Activated naive CD4-positive, alpha-beta T cell (primary cell): ENCODE measurements at places on chromosomes 1 and 21.

DNA sequence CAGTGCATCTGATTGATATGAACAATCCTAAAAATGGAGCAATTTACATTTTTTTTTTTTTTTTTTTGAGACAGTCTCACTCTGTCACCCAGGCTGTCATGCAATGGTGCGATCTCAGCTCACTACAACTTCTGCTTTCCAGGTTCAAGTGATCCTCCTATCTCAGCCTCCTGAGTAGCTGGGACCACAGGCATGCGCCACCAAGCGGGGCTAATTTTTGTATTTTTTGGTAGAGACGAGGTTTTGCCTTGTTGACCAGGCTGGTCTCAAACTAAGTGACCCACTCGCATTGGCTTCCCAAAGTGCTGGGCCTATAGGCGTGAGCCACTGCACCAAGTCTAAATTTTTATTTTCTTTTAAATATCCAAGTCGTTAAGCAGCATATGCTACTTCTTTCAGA is 109.0 kb downstream of the FAF1 start:
- DNase-seq = no peak

- no peak for DNase-seq
These were observed 5.1 kb downstream of the LMNA start for GRCh38 chr1:156119503-156120209.

- no peak for DNase-seq
These were observed 132.9 kb upstream of the EDN2 start for GRCh38 chr1:41617336-41617735.

- DNase-seq = no peak
These were observed 14.3 kb downstream of the LRP8 start for GRCh38 chr1:53313556-53313955.
